LoVo (cell line): ENCODE measurements at places on chromosomes 2 and 18.
A peak's percentile ranks its signal among the peaks of the same experiment; 100 is the strongest.

DNA sequence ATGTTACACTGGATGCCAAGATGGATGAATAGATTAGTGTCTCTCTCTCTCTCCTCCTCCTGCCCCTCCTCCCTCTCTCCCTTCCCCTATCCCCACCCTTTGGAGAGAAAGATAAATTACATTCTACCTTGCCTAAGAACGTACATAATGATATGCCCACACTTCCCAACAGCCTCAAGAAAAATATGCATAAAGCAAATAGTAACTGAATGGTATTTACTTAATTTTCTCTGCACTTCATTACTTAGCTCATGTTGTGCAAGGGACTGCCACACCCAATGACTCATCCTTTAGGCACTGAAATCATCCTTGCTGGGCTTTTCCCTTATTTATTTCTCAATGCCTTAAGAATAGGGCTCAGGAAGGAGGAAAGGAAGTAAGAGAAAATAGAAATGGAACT, 137.3 kb upstream of the PID1 start:
- peak; percentile 94 for DNase-seq

DNA sequence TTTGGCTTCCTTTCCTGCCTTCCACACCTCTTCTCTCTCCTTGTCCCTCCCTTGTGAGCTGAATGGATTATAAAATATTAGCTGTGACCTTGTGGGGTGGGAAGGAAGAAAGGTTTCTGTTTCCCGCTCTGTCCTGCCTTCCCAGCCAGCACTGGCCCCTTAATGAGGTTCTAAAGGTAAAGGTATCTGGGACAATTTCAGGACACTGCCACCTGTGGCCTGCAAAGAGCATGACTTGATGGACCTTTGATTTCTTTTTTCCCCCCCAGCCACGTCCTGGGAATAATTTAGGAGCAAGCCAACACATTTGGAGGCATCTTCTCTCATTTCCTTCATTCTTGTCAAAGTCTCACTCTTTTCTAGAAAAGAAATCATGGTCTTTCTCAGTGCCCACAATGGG, 246.7 kb upstream of the EPAS1 start:
- DNase-seq = no peak

DNA sequence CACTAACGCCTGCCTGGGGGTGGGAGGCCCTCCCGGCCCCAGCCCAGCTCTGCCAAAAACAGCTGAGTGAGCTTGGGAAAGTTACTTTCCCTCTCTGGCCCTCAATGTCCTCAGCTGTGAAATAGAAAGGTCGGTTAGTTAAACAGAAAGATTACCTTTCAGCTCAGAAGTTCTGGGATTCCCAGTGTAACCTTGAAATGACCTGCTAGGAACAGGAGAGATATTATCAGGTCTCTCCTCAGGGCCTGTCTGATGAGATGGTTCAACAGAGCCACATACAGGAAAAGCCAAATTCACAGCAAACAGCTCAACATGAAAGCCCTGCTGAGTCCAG, 68.8 kb downstream of the LBH start:
- no peak for DNase-seq

DNA sequence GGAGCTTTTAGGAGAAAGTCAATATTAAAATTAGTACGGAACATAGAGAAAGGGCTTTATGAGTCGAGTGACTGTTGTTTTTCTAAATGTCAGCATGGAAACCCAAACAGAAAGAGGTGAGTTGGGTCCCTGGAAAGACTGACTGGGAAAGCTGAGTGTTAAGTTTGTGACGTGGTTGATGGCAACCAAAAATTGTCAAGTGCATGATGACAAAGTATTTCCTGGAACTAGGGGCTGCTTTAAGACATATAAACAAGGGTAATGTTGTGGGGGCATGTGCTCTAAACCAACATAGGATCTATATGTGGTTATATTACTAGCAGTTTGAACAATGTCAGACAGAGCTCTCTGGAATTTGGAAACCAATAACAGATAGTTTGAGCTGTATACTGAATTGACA, 50.9 kb upstream of the GPD2 start:
- DNase-seq = no peak

DNA sequence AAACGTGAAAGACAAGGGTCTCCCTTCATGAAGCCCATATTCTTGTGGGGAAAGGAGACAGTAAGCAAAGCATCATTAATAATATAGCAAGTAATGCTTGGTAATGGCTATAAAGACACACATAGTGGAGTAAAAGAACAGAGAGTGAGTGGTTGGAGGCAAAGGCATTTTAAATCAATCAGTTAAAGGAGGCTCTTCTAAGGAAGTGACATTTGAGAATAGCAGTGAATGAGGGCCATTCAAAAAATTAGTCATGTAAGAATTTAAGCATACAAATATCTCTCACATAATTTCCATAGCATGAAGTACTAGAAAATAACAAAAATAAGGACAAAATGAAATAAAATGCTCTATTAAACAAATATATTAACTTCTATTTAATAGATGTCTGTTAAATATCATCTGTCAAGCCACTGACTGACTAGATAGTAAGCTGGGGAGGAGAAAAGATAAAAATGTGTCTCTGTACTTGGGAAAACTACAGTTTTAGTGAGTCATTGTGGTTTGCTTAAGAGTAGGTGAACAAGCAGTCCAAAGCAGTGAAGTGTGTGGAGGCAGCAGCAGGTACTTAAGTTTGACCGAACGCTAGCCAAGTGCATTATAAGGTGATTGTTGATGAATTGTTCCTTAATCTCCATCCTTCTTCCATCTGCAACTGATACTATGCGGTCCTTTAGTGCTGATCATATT, 160.1 kb downstream of the PARD3B start:
- DNase-seq = no peak

- DNase-seq = no peak
Measured at GRCh38 chr2:148896136-148896535, 21.1 kb downstream of the KIF5C start.

DNA sequence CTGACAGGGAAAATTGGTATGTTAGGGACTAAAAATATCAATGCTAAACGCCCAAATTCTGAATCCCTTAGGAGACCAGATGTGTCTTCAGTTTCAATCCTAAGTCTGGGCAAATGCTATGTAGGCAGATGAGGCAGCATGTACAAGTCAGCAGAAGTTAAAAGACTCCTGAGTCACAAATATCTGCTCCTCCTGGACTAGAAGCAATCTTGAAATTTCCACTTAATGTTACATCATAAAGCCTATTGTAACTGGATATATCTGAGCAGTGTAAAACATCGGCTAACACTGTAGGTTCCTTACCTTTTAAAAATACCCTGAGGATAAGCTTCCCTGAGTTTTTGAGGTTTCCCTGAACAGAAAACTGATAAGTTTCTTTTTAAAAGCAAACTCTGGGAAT, 1087.6 kb upstream of the PIK3C3 start:
- DNase-seq = no peak

GRCh38 chr2:104028061-104028460, 825.9 kb upstream of the POU3F3 start:
- no peak for DNase-seq

- DNase-seq = no peak
Measured at GRCh38 chr18:55455938-55456337, 132.1 kb downstream of the TCF4 start.

- no peak for DNase-seq
Measured at GRCh38 chr2:69013142-69013839, at the start of gene ANTXR1. Gene ANTXR1, plus strand, starts transcription at chr2:69013179. Its CDS starts 321 bp downstream, at chr2:69013500.

GRCh38 chr2:228866781-228867180, 404.3 kb downstream of the PID1 start:
- no peak for DNase-seq

- DNase-seq = no peak
Measured at GRCh38 chr18:60235164-60235563, 137.4 kb downstream of the MC4R start.

- DNase-seq = no peak
Measured at GRCh38 chr2:101743288-101743687, 45.8 kb downstream of the MAP4K4 start.

DNA sequence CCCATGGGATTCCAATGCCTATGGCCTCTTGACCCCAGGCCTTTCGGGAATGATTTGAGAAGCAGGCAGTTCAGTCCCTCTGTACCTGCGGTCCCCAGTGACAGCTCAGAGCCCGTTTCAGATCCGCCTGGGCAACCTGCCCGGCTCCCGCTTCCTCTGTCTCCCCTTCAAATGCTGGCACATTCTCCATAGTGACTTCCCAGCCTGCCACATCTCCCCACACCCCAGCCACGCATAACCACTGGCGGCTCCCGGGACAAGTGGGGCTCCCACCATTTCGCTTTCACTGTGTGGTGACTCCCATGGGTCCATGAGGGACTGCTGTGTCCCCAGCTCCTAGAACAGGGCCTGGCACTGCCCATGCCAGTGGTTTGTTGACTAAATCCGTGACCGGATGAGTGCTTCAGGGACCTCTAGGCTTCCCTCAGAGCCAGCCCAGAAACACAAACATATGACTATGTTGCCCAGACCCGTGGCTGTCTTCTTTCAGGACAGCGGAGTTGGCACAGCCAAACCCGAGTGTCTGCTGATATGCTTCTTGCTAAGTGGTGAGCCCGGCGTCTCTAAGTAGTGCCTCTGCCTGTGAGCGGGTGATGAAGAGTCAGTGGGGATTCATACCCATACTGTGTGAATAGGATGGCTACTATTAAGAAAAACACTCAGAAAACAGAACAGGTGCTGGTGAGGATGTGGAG, 91.2 kb downstream of the GLI2 start:
- DNase-seq = no peak

GRCh38 chr2:218319813-218320365, 27.6 kb upstream of the TMBIM1 start:
- no peak for DNase-seq

DNA sequence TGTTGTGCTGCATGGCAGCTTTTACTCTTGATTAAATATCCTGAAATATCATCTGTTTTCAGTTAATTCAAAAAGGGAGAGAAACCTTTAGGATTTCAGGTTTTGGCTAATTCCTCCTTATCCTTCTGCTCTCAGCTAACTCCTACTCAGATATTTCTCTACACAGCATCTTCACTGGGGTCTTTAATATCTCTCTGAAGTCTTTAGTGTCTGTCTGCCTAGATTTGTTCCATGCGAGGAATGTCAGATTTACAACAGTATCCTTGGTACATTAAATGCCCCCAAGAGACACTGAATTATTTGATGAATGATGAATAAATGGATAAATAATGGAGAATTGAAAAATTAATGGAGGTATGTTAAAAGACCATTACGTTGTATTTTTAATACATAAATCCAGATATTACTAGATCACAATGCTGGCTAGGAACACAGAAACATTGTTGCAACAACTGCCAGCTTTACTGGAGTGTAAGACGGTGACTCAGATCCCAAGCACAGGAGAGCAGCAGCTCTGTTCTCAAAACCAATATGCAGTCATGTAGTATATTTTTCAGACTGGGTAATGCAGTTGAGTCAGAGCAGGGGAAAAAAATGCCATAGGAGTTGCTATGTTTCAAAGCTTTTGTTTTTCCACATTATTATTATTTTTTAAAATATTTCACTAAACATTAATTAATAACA, 388.0 kb upstream of the SYT4 start:
- no peak for DNase-seq

GRCh38 chr2:70735071-70735470, 32.9 kb downstream of the ADD2 start:
- DNase-seq = no peak

- no peak for DNase-seq
Measured at GRCh38 chr2:200127848-200128247, 172.5 kb downstream of the MAIP1 start.

- no peak for DNase-seq
Measured at GRCh38 chr2:20752293-20752692, 70.6 kb downstream of the LDAH start.

GRCh38 chr18:10074110-10074509, 160.3 kb downstream of the VAPA start:
- no peak for DNase-seq

- DNase-seq = no peak
Measured at GRCh38 chr2:132400169-132400900, 16.3 kb upstream of the GPR39 start.

GRCh38 chr18:77168811-77169311, 36.3 kb upstream of the MBP start:
- DNase-seq = no peak

DNA sequence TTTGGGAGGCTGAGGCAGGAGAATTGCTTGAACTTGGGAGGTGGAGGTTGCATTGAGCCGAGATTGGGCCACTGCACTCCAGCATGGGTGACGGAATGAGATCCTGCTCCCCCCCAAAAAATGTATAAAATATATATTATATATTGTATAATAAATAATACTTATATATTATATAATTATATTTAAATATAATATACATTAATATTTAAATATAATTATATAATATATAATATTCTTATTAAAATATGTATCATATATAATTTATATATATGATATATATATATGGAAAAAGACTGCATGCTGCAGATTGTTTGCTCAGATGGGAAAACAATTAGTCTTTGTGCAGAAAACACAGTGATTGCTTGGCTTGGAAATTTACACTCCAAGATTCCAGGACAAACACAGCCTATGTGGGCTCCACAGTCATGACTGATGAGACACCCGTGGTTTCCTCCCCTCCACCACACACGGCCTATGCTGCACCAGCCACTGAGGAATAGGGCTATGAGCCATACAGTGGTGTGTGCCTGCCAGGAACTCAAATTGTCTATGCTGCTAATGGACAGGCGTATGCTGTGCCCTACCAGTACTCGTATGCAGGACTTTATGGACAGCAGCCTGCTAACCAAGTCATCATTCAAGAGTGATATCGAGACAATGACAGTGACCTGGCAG, 30.0 kb downstream of the PMAIP1 start:
- no peak for DNase-seq

DNA sequence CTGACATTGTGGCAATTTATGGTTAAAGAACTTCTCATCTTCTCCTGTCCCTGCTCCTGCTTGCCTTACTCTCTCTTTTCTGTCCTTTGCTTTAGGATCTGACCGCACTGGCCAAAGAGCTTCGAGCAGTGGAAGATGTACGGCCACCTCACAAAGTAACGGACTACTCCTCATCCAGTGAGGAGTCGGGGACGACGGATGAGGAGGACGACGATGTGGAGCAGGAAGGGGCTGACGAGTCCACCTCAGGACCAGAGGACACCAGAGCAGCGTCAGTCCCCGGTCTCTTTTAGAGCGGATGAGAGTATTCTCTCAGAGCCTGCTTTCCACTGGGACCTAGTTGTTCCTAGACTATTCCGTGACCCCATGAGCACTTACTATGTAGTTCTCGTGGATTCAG, 122.2 kb upstream of the IL1R2 start:
- DNase-seq = no peak

GRCh38 chr2:232439758-232440135, 16.2 kb upstream of the ALPI start:
- DNase-seq = peak; percentile 56

- DNase-seq = no peak
Measured at GRCh38 chr2:54122171-54122935, 6.9 kb downstream of the ACYP2 start.

DNA sequence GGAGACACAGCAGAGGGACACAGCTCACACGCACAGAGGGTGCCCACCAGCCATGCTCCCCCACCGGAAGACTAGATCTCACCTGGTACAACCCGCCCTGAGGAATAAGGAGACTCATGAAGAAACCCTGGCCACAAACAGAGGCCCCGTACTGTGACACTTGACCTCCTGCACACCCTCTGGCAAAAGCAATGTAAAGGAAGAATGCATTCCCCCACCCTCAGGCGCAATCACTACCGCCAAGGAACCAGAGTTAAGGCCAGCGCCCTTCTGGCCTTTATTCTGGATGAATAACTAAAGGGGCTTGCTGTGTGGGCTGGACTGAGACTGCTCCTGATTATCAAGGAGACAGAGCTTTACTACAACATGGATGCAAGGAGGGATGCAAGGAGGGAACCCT, 509.2 kb upstream of the SPHKAP start:
- no peak for DNase-seq

GRCh38 chr2:72378753-72379348, 231.2 kb upstream of the CYP26B1 start:
- DNase-seq = no peak

- no peak for DNase-seq
Measured at GRCh38 chr18:45805551-45805950, 19.9 kb upstream of the SIGLEC15 start.
